ENCODE measurements at places on chromosomes 13 and 19.

DNA sequence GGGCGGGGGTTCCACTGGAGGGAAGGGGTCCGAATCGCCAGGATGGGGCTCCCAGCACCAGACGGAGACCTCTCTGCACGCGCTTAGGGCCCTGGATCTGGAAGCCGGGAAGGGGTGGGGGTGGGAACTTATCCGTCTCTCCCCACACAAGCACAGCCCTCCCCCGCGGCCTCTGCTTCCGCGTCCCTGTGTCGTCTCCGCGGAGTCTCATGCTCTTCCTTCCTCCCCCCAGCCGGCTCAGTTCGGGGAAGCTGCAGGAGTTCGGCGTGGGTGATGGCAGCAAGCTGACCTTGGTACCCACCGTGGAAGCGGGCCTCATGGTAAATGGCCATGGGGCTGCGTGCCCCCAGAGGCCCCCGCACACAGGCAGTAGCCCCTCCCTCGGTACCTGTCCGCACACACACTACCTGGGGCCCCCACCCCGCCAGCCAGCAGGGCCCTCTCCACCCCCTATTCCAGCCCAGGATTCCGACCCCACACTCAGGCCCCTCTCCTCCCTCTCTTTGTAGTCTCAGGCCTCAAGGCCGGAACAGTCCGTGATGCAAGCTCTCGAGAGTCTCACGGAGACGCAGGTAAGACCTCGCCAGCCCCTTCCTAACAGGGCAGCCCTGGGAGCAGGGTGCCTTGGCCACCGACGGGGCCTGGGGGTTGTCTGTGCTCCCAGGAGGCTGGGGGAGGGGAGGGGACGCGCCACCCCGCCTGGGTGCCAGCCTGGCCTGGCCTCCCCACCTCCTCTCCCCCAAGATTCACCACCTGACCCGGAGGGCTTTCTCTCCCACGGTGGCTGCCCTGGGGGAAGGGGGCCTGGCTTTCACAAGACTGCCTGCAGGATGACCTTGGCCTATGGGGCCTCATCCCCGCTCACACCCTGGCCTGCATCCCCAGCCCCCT is 3.2 kb downstream of the MIDN start:
- peak; percentile 59 for DNase-seq

- DNase-seq = no peak
Observed at GRCh38 chr13:112181336-112182067, 114.6 kb downstream of the SOX1 start.

DNA sequence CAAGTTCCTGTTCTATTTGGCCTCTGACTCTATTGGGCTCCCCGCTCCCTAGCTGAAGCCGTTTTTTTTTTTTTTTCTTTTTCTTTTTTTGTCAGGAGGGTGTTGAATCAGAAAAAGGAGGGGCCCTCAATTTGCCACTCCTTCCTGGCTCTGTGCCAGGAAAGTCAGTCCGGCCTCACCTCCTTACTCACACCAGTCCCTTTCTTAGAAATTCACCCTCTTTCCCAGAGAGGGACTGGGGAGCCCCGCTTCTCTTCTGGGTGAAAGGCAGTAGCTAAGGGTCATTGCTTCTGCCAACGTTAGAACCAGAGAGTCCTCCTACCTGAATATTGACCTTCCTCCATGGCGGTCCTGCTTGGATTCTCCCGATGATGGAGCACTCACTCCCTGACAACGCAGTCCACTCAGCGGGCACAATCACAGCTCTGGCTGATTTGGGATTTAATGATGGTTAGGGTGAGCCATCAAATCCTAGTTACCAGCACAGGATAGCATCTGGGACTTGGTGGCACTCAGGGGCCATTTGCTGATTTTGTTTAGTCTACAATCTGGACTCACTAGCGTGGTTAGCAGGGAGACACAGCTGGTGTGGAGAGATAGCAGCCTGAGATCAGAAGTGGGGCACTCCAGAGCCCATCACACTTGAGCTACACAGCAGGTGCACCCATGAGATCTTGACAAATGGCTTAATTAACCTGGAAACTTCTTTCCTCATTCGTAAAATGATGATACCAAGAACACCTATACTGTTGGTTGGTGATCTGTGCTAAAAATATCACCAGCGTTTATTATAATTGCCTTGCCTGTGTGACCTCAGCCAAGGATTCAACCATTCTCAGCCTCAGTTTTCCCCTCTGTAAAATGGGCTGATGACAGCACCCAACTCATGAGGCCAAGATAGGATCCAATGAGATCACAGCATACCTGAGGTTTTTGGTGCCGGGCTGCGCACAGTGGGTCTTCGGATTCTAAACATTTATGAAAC is 2.2 kb downstream of the FCER2 start:
- DNase-seq = no peak

DNA sequence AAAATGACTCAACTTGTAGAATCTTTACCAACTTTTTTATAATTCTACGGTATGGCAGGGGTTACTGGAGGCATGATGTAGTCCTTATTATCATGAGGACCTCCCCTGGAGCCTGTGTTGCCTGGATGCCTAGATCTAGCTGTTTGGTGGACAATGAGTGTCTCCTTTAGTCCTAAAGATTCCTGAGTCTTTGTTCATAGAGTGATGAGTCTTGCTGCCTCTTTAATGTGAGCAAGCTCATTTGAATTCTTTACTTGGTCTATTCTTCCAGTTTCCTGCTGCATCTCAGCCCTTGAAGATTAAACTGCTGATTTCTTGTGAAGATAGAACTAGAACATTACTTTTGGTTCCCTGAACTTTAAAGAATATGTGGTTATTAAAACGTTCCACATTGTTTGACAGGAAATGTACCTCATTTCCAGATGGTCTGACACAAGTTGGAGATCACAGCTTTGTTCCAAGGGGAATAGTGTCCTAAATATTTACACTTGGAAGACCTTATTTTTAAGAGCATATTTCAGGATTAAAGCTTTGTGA is 51.9 kb downstream of the SLAIN1 start:
- DNase-seq = no peak

GRCh38 chr13:40221460-40222201 is 444.8 kb downstream of the FOXO1 start:
- peak; percentile 18 for DNase-seq

DNA sequence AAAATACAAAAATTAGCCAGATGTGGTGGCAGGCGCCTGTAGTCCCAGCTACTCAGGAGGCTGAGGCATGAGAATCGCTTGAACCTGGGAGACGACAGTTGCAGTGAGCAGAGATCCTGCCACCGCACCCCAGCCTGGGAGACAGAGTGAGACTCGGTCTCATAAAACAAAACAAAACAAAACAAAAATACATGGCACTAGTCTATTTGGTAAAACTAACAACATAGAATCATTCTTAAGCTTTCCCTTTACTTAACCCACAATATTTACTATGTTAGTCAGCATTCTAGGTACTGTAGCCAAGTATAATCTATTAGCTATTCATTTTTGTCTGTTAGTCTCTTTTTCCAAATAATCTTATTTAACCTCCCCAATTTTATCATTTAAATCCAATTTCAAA is 1482.8 kb downstream of the SLITRK5 start:
- no peak for DNase-seq

GRCh38 chr13:65744836-65745235 is 1485.3 kb downstream of the PCDH9 start:
- no peak for DNase-seq

GRCh38 chr13:79895416-79895815 is 414.5 kb downstream of the NDFIP2 start:
- DNase-seq = no peak

DNA sequence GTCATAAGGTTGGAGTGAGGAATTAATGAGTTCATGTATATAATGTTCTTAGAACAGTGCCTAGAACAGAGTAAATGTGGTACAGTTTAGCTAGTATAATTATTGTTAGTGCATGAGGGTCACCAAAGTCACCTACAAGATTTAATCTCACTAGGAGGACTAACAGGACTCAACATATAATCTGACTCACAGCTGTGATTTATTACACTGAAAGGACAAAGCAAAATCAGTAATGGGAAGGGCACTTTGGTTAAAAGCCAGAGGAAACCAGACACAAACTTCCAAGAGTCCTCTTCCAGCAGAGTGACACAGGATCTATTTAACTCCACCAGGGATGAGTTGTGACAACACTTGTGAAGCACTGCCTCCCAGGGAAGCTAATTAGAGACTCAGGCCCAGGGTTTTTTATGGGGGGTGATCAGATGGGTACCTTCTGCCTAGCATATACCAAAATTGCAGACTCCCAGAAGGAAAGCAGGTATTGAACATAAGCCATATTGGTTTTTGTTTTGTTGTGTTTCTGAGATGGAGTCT is 341.2 kb upstream of the DACH1 start:
- DNase-seq = no peak

- DNase-seq = no peak
Observed at GRCh38 chr13:83168590-83168989, 713.7 kb downstream of the SLITRK1 start.

DNA sequence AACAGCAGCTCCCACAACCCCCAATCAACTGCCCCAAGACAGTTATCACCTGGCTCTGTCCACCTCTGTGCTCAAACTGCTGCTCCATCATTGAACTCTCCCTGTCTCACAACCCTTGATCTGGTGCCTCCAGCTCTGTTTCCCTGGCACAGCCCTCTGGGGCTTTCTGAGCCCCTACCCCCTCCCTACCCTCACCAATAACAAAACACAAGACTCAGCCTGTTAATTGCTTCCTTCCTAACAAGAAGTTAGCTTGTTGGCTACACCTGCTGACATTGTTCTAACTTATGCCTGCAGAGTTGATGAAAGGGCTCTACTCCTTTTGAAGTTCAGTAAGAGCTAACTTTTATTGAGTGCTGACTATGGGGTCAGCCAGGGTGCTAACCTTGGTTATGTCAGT is 99.4 kb upstream of the FNDC3A start:
- no peak for DNase-seq

DNA sequence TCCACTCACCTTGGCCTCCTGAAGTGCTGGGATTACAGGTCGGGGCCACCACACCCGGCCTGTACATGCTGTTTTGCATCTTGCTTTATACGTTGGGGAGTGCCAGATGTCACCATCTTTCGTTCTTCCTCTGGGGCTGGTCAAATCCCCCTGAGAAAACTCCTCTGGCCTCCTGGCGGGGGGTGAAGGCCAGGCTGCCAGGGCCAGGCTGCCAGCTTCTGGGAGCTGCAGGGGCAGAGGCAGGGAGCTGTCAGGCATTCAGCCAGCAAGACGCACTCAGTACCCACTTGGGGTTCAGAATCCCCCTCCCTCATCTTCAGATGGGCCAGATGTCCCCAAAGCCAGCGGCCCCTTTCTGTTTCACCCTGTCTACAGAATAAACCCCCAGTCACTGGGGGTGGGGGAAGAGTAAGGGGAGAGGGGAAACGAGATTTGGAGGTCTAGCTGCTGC is 16.1 kb downstream of the ZSWIM9 start:
- no peak for DNase-seq

GRCh38 chr13:75474956-75475355 is 7.0 kb downstream of the TBC1D4 start:
- no peak for DNase-seq

DNA sequence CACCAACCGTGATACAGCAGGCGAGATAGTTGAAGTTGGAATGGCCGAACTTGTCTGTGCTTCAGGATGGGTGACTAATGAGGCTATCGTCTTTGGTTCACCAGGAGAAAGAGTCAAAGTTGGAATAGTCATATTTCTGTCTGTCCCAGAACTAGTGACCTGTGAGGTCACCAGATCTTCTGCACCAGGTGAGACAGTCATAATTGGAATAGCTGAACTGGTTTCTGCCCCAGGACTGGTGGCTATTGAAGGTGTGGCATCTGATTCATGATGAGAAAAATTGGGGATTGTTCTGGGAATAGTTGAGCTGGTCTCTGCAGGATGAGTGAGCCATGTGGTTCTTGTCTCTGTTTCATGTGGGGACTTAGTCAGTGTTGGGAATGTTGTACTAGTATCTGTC is 71.6 kb downstream of the MUC16 start:
- no peak for DNase-seq

GRCh38 chr19:51807111-51807701 is 12.2 kb downstream of the FPR3 start:
- DNase-seq = no peak

GRCh38 chr19:29873801-29874575 is 62.2 kb downstream of the CCNE1 start:
- no peak for DNase-seq

DNA sequence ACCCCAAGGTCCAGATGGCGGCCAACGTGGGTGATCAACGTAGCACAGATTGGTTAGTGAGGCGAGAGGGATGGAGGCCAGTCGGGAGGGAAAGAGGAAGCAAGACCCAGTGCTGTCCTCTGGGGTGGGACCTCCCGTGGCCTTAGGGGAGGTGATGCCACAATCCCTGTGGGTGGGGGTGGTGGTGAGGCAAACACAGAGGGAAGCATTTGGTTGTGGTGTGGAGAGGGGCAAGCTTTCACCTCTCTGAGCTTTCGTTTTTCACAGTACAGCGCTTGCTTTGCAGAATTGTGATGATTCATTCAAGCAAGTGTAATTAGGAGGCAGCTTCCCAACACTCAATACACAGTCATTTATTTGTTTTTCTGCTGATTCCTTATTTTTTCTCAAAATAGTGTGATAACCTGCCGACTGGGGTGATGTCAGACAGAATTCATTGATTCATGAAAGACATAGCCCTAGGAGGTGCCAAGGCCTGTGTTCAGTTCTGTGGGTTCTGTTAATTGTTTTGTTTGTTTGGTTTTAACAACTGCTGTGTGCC is 2.4 kb downstream of the LENG8 start:
- no peak for DNase-seq

DNA sequence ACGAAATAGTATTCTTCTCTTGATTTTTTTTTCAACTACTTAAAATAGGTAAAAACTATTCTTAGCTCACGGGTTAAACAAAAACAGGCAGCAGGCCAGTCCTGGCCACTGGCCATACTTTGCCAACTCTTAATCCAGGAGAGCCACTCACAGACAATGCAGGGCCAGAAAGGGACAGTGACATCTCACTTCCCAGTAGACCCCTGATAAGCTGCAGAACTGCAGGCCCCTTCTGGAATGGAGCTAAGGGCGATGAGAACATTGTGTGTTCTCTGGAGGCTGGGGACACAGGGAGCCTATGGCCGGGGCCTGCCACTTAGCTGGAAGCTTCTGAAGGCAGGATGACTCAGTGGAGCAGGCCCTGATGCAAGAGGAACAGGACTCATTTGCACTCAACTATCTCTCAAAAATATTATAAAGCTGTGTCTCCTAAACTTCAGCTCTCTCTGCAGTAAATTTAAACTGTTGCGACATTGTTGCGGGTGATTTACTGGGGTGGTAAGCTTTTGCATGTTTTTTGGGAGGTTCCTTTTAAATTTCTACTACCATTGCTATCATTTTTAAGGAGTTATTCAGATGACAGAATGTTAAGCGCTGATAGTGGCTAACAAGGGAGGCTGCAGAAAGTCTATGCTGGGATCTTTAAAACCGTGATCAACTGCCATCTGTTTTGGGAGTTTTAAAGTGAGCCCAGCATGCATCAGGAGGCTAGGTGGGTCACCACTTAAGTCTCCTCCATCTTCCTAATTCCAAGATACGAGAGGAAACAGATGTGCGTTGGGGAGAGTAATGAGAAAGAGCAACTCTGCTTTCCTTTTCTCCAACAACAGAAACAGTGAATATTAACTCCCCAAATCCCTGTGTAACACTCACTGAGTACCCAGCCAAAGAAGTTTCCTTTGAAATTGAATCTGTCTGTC is 33.2 kb upstream of the KATNAL1 start:
- DNase-seq = no peak

GRCh38 chr13:52374873-52375411 is 31.0 kb downstream of the THSD1 start:
- no peak for DNase-seq

GRCh38 chr19:10453852-10454251 is 33.5 kb downstream of the PDE4A start:
- no peak for DNase-seq
